ENCODE measurements at places on chromosomes 7 and 10. TPM values are rescaled to one million over a fixed set of nuclear protein-coding genes. Genes with fewer than 3 reads are reported as not detected.
A peak's percentile ranks its signal among the peaks of the same experiment; 100 is the strongest.

DNA sequence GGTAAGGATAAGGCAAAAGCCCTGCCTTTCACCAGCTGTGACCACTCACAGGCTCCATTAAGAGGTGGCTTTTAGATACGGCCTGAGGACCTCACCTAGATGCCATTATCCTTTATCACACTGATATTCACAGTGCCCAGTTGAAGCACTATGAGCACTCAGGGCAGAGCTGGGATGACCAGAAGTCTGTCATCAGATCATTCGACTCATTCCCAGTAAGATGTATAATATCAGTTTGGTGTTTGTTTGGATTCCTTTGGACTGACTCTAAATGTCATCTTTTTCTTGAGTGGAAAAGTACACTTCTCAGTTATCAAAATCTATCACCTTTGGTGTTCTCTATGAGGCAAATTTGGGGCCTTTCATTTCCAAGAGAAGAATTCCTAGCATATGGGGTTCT lies 18.7 kb downstream of the CCDC136 start:
- DNase-seq, result no peak
- peaks cover 4% of the 10 kb centered on the region for H3K36me3 ChIP-seq
- H3K27me3 ChIP-seq, result no peaks in the 10 kb centered on the region
- H3K4me1 ChIP-seq, result no peaks in the 10 kb centered on the region
- H3K4me3 ChIP-seq, result no peak overlapping the region
- no peak overlapping the region for H3K27ac ChIP-seq

DNA sequence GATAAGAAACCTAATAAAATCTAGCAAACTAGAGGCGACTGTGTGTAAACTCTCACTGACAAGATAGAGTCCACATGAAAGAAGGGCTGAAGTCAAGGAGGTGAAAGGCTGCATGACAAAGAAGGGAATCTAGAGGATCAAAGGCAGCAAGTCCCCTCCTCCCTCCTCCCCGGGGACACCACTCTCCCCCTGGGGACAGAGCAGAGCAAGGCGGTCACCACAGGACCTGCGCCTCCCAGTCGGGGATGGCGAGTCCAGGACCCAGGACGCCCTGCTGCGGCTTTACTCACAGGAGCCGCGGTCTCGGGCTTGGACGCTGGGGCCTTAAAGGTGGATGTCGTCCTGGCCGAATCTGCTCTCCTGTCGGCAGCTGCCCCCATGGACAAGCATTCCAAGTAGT lies 22.4 kb downstream of the BRI3 start:
- H3K27ac ChIP-seq, result no peak overlapping the region

- peaks cover 68% of the 10 kb centered on the region for H3K4me1 ChIP-seq
- peaks cover 15% of the 10 kb centered on the region for H3K36me3 ChIP-seq
- no peaks in the 10 kb centered on the region for H3K27me3 ChIP-seq
- H3K27ac ChIP-seq, result peak overlapping the region; percentile 56
- no peak overlapping the region for H3K4me3 ChIP-seq
Measured at GRCh38 chr10:69348816-69349541, 67.7 kb downstream of the TACR2 start.

DNA sequence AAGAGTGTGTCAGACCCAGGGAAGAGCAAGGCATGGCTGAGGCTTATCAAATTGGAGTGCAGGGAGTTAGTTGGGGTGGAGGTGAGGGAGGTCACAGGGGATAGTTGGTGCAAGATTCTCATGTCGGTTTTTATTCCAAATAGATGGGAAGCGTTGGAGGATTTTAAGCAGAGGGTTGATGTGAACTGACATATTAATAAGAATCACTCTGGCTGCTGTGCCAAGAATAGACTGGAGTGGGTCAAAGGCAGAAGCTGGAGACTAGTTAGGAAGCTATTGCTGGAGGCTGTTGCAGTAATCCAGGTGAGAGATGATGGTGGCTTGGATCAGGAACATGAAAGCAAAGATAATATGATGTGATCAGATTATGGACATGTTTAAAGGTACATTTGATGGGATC lies 36.5 kb downstream of the LRRC18 start:
- no peaks in the 10 kb centered on the region for H3K27me3 ChIP-seq
- no peaks in the 10 kb centered on the region for H3K36me3 ChIP-seq
- no peaks in the 10 kb centered on the region for H3K4me1 ChIP-seq
- no peak overlapping the region for H3K4me3 ChIP-seq

DNA sequence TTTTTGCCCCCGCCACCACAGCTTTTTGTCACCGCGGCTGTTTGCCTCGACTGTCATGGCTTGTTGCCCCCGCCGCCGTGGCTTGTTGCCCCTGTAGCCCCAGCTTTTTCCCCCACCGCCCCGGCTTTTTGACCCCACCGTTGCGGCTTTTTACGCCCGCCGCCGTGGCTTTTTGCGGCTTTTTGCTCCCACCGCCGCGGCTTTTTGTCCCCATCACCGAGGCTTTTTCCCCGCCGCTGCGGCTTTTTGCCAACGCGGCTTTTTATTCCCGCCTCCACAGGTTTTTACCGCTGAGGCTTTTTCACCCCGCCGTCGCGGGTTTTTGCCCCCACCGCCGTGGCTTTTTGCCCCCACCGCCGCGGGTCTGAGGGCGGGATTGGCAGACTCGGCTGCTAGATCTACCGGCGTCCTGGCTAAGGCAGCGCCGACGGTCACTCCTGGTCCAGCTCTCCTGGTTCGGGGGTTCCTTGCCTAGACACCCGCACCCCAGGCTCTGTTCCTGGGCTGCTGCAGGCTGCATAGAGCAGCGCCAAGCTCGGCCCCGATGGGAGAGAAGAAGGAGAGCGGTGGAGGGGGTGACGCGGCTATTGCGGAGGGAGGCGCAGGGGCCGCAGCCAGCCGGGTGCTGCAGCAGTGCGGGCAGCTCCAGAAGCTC lies 637.7 kb downstream of the ZNF716 start:
- no peaks in the 10 kb centered on the region for H3K27me3 ChIP-seq
- H3K4me3 ChIP-seq, result no peak overlapping the region
- H3K4me1 ChIP-seq, result no peaks in the 10 kb centered on the region

DNA sequence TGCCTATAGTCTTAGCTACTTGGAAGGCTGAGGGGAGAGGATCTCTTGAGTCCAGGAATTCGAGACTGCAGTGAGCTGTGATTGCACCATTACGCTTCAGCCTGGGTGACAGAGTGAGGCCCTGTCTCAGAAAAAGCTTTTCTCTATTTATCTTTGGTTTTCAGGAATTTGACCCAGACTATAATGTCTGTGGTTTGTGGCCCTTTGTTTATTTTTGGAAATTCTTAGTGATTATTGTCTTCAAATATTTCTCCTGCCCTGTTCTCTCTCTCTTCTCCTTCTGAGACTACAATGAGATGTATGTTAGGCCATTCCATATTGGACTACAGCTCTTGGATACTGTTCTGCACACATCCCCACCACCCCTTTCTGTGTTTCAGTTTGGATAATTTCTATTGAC lies 4.7 kb downstream of the MUC12 start:
- no peaks in the 10 kb centered on the region for H3K27me3 ChIP-seq
- no peak overlapping the region for H3K27ac ChIP-seq
- H3K4me1 ChIP-seq, result no peaks in the 10 kb centered on the region
- no peaks in the 10 kb centered on the region for H3K36me3 ChIP-seq
- no peak overlapping the region for H3K4me3 ChIP-seq

DNA sequence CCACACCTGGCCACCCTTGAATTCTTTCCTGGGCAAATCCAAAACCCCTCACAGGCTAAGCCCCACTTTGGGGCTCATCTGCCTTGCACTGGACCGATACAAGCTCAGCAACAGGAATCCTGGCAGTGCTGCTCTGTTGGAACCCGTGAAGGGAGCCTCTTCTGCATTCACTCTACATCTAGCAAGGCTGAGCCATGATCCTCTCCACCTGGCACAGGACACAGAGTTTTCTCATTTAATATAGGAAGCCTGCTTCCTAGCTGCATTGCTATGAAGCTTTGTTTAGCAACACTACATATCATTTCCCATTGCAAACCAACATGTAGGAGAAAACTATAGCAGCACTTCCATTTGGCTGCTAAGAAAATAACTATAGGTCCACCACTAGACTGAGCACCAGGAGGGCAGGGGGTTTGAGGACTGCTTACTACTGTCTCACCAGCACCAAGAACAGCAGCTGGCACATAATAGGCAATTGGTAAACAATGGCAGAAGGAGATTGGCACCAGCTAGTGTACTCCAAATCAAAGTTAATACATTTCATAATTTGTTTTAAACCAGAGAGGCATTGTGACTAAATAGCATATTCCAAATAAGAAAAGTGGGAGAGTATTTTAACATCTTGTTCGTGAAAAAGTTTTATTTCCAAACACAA lies 56.1 kb downstream of the CPVL start:
- peaks cover 7% of the 10 kb centered on the region for H3K4me1 ChIP-seq
- no peak for DNase-seq
- H3K27me3 ChIP-seq, result no peaks in the 10 kb centered on the region
- H3K36me3 ChIP-seq, result no peaks in the 10 kb centered on the region
- H3K4me3 ChIP-seq, result no peak overlapping the region
- H3K27ac ChIP-seq, result no peak overlapping the region

GRCh38 chr7:122199171-122199570 lies 55.1 kb upstream of the AASS start:
- no peak overlapping the region for H3K27ac ChIP-seq
- no peaks in the 10 kb centered on the region for H3K4me1 ChIP-seq
- no peak for DNase-seq
- H3K36me3 ChIP-seq, result no peaks in the 10 kb centered on the region

GRCh38 chr10:59460601-59461000 lies 98.3 kb upstream of the FAM13C start:
- H3K4me3 ChIP-seq, result no peak overlapping the region
- DNase-seq, result no peak
- no peaks in the 10 kb centered on the region for H3K27me3 ChIP-seq
- H3K36me3 ChIP-seq, result no peaks in the 10 kb centered on the region
- H3K27ac ChIP-seq, result no peak overlapping the region

DNA sequence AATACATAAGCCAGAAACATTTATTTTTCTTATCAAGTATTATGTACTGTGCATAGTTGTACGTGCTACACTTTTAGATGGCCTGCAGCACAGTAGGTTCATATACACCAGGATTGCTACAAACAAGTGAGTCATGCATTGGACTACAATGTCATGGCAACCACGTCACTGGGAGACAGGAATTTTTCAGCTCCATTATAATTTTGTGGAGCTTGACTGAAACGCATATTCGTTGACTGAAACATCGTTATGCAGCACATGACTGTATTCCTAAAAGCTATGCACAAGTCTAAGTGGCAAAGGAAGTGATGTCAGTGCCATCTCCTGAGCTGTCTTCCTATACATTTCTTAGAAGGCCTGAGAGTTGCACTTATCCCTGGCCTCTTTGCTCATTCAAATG lies 871.8 kb downstream of the IPMK start:
- no peaks in the 10 kb centered on the region for H3K4me1 ChIP-seq
- no peak overlapping the region for H3K4me3 ChIP-seq

- no peak for DNase-seq
- no peaks in the 10 kb centered on the region for H3K27me3 ChIP-seq
- H3K4me1 ChIP-seq, result no peaks in the 10 kb centered on the region
- H3K27ac ChIP-seq, result no peak overlapping the region
Measured at GRCh38 chr10:36573246-36573645, 552.2 kb upstream of the ANKRD30A start.

DNA sequence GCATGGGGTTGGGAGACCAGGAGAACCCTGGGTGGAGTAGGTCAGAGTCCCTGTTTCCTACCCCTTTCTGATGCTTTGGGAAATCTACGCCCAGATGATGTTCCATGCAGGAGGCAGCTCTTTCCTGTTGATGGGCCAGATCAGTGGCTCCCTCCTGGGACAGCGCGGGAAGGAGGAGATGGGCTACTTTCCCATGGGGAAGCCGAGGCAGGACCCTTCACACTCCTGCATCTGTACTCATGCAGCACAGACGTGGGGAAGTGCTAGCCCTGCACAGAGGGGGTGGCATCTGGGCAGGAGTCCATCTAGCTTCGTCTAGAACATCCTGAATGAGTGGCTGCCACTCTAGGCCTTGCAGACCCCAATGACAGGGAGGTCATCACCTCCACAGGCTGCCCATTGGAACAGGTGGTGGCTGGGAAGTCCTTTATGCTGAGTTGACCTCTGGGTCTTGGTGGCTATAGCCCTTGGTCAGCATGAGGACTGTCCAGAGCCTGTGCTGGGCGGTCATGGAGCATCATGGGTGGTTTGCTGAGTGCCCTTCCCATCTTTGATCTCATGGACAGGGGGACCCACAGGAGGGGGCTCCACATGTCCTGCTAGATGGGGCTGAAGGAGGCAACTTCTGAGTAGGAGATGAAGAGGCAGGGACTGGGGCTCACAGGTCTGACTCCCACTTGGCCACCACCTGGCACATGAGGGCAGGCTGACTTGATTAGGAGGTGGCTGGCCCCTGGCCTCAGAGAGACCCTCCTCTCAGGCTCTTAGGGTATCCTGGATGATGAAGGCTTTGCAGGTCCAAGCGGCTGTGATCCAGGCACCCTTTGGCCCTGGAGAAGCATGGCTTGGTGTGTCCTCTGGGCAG lies 24.6 kb downstream of the RAMP3 start:
- no peak for DNase-seq
- H3K27me3 ChIP-seq, result no peaks in the 10 kb centered on the region
- H3K27ac ChIP-seq, result no peak overlapping the region
- no peak overlapping the region for H3K4me3 ChIP-seq
- no peaks in the 10 kb centered on the region for H3K36me3 ChIP-seq

DNA sequence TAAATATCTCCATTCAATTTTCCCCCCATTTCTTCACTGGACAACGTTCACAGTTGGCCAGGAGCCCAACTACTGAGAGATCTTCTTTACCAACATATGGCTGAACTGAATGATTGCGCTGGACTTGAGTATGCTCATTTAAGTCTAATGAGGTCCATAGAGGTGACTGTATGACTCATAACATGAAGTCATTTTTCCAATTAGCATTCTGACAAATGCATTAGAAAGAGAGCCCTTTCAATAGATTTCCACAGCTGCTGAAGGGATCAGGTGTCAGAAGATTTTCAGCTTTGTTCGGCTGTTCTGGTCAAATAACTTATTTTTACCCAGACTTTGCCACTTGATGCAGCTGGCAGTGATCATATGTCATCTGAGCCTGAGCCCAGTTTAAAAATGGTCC lies 438.0 kb downstream of the ETV1 start:
- DNase-seq, result no peak
- H3K36me3 ChIP-seq, result no peaks in the 10 kb centered on the region
- H3K4me1 ChIP-seq, result no peaks in the 10 kb centered on the region
- H3K27me3 ChIP-seq, result no peaks in the 10 kb centered on the region

- H3K4me1 ChIP-seq, result peaks cover 12% of the 10 kb centered on the region
- H3K36me3 ChIP-seq, result no peaks in the 10 kb centered on the region
- H3K27me3 ChIP-seq, result no peaks in the 10 kb centered on the region
- no peak overlapping the region for H3K4me3 ChIP-seq
- H3K27ac ChIP-seq, result no peak overlapping the region
Measured at GRCh38 chr7:5541087-5541992, 117.7 kb upstream of the TNRC18 start.

DNA sequence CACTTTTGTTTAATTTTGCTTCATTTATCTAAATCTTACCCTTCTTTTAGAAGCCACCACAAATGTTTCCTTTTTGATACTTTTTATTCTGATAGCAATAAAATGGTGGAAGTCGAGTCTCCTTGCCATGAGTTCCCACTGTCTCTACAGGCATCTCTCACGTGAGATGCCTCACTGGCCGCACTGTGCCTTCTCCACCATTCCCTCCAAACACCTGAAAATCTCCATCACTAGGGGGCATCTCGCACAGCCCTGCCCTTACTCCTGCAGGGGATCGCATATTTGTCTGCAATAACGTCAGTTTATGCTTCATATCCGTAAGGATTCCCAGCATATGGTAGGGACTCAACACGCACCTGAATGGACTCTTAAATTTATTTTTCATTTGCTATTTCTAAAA lies 56.3 kb upstream of the NCAPG2 start:
- no peak overlapping the region for H3K27ac ChIP-seq
- H3K27me3 ChIP-seq, result no peaks in the 10 kb centered on the region
- no peaks in the 10 kb centered on the region for H3K4me1 ChIP-seq
- H3K36me3 ChIP-seq, result peaks cover 62% of the 10 kb centered on the region
- DNase-seq, result no peak

The TMEM178B gene
- total RNA-seq, result 2.0 TPM

The DLX6 gene
- 0.47 TPM for total RNA-seq

The PSD gene
- total RNA-seq, result 4.6 TPM

The MSMB gene
- total RNA-seq, result 1.1 TPM

The GDF2 gene
- not detected for total RNA-seq

Data from thymus (tissue), 14 donors.